EL (cell line): ENCODE measurements at places on chromosomes 2 and 18.
A peak's percentile ranks its signal among the peaks of the same experiment; 100 is the strongest.

- DNase-seq: no peak
These were observed 776.1 kb upstream of the ID2 start for GRCh38 chr2:7905756-7906155.

GRCh38 chr2:138324068-138324771 is 177.3 kb upstream of the SPOPL start:
- DNase-seq: no peak

- peak; percentile 34 for DNase-seq
These were observed 7.5 kb downstream of the PUM2 start for GRCh38 chr2:20343128-20343527.

DNA sequence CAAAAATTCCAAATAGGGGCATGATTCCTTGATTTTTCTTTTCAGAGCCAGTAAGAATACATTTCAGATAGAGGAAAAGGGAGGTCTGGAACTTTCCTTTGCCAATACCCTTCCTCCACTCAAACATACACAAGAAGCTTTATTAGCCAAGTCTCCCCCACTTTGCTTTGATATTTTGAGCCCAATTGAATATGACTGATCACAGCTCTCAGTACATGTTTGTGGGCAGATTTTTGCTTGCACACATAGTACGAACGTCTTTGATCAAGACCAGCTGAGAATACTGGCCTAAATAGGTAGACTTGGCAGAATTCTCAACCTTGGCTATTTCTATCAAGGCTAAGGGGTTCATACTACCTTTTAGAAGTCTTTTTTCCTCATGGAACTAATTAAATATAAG is 148.8 kb upstream of the PGAP1 start:
- no peak for DNase-seq

DNA sequence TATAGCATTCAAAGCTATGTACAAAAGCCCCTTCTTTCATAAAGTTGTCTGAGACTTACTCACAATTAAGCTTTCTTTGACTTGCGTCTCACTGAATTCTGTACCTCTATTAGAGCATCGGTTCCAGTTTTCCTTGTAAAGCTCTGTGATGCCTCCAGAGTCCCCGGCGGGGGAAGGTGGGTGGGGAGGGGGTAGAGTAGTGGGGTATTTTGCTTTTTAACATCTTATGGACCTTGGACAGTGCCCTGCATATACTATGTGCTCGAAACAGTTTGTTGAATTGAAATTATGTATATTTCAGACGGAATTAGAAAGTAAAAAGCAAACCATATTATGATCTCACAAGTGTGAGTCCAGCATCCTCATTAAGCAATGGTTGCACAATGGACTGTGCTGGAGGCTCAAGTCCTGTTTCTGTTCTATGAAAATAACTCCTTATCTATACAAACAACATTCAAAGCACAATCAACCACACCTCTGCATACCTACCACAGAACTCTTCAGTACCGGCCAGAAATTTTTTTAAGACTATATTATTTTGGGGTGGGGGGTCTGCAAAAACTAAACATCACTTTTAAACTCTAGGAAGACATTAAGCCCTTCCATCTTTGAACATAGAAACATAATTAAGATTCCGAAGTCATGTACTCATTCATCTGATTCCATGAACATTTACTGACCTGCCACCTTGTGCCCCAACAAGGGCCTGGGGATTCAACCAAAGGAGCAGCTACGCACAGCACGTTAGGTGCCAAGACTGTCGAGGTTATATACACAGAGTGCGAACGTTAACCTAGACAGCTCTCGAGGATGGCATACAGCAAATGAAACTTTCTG is 908 bp downstream of the STAT1 start:
- no peak for DNase-seq

GRCh38 chr2:26591619-26592505 is 49.3 kb downstream of the CIB4 start:
- DNase-seq: no peak

- peak; percentile 10 for DNase-seq
These were observed 263.3 kb upstream of the PKDCC start for GRCh38 chr2:41784496-41784895.

GRCh38 chr2:86330001-86330400 is 7.4 kb downstream of the REEP1 start:
- no peak for DNase-seq

DNA sequence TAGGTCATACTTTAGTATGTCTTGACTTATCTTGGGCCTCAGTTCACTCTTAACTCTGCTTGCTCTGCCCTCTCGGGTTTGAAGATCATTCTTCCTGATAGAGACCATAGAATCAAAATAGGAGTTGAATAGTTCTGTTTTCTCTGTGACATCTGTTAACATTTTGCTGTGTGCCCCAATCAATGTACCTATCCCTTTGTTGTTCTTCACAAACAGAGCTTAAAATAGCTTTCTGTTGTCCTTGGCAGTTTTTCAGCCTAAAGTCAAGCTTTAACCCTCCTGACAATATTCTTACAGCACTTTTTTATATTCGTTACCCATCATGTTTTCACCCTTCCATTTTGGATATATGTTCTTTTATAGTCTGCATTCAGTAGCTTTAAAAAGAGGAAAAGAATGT is 724.5 kb upstream of the FANCL start:
- DNase-seq: no peak

DNA sequence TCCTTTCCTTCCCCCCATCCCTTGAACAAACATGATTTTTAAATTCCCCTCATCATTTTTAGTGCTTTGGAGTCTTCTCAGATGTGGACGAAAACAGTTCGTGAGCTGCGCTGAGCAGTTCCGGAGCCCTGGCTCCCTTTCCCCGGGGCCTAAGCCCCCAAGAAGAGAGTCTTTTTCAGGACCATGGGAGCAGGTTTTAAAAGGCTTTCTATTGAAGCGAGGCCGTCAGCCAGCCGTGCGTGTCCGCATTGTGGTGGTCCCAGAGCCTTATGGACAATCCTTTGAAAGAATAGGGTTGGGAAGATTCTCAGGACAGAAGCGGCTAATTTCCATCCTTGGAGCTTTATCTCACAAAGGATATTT is 290.7 kb downstream of the SOX11 start:
- DNase-seq: no peak

DNA sequence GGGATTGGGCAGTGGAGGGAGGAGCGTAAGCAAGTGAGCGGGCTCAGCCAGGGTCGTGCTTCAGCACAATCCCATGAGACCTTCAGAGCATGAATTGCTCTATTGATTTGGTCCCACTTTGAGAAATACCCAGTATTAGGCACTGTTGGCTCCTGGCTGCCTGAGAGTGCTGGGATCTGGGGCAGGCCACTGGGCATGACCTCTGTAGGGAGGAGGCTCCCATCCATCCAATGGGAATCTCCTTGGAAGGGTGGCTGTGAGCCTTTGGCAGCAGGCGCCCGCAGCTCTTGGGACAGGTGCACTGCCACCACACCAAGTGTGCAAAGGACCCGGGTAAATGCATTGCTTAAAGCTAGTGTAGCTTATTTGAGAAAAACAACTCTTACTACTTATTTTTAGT is 137.5 kb downstream of the LDLRAD4 start:
- no peak for DNase-seq

- no peak for DNase-seq
These were observed 66.4 kb downstream of the USP34 start for GRCh38 chr2:61404438-61404837.

DNA sequence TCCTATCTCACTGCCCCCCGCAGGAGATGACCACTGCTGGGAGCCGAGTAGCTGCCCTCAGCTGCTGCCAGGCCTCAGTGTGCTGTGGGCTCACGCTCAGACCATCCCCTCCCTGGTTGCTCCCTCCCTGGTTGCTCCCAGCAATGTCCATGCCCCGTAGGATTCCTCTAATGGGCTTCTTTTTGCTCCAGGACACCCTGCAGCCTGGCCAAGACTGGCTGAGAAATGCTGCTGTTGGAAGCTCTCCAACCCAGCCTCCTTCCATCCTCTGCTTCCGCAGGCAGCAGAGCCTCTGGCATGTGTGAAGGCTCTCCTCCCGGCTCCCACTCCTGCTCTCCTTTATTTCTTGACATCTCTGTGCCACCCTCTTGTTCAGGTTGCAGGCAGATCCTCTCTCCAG is 48.6 kb downstream of the SOX11 start:
- DNase-seq: no peak

DNA sequence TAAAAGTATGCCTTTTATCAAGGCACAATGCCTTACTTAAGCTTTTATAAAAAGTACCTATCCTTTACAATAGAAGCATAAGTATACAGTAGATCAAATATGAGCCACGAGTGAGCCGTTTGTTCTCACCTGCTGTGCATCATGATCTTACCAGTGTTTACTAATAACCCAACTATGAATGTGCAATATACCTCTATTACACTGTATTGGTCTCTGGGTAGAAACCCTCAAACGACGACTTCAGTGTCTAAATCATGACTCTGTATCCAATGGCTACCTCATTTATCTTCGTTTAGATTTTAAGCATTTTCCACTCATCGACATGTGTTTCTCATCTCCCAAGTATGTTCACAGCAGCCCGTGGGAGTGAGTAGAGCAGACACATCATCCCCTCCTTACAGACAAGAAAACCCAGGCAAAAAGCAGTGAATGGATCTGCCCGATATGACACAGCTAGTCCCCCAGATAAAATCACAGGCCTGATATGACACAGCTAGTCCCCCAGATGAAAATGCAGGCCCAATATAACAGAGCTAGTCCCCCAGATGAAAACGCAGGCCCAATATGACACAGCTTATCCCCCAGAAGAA is 279.8 kb downstream of the TNS1 start:
- peak; percentile 63 for DNase-seq

- DNase-seq: no peak
These were observed 143.4 kb downstream of the CAPN13 start for GRCh38 chr2:30663806-30664205.

- no peak for DNase-seq
These were observed 66.2 kb downstream of the CYP26B1 start for GRCh38 chr2:72081451-72081850.

DNA sequence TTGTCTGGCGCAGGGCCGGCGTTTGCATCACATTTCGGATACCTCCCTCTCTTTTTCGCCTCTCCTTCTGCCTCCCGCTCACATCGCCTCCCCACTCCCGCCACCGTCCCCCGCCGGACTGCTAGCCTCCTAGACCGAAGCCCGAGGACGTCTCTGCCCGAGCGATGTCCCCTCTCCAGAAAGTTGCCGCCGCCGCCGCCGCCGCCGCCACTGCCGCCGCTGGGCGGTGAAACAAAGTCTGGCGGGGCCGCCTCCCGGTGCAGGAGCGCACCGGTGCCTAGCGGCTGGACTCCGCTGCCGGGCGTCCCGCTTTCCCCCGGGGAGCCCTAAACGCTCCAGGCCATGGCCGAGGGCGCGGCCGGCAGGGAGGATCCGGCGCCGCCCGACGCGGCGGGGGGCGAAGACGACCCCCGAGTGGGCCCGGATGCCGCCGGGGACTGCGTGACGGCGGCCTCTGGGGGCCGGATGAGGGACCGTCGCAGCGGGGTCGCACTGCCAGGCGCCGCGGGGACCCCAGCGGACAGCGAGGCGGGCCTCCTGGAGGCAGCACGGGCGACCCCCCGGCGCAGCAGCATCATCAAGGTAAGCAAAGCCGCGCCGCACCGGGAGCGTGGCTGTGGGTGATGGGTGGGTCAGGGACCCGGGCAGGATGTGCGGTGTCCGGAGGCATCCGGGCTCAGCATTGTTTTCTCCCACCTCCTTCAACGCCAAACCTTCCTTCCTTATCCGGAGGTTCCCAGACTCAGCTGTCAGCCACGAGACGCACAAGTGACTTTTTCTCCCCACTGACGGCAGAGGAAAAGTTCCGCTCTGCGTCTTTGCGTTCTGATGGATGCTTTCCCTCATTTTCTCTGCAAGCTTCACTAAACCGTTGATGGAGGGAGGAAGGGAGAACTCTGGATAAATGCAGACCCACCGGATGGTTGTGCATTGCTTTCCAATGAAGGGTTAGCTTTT is 643 bp downstream of the PLCL1 start:
- DNase-seq: peak; percentile 14

DNA sequence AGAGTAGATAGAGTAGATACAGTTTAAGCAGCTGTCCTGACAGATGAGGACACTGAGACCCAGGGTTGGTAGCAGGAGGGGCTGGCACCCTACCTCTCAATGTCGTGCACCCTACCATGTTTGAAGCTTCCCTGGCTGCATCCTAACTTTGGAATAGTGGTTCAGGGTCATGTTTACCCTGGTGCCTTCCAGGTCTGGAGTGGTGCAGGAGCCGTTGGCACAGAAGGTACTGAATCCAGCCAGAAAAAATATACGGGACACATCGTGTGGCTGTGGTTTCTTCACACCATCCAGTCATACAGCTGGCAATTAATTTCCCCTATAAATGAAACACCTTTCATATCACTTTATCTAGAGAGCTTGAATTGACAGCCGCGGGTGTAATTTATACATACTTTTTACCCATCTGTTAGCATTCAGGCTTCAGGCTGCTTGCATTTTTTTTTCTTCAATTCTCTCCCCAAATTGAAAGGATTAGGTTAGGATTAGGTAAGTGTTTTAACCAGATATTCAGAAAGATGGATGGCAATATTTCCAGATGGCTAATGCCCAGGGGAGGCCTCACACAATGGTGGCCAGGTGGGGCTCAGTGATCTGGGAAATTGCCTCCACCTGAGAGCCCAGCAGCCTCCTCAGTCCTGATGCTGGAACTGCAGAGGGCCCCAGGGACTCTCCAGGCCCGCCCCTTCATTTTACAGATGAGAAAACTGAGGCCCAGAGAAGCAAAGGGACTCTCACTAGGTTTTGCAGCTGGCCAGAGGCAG is 127.0 kb downstream of the CELF4 start:
- no peak for DNase-seq

DNA sequence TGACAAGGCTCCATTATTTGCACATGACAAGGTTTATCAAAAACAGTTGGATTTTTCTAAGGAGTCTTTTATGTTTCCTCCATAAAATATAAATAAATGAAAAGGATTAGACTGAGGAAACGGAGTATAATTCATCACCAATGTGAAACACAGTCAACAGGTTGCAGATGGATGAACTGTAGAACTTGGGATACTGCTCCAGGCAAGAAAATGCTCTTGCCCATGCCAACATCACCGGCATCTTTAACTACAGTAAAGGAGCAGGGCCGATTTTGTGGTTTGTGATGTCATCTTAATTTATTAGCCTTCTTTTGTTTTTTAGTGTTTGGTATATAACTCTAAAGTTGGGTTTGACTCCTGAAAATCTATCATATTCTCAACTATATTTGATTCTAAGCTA is 577.3 kb downstream of the EPHA4 start:
- DNase-seq: peak; percentile 24

GRCh38 chr18:23260926-23261590 is 125.8 kb downstream of the CABLES1 start:
- DNase-seq: no peak

DNA sequence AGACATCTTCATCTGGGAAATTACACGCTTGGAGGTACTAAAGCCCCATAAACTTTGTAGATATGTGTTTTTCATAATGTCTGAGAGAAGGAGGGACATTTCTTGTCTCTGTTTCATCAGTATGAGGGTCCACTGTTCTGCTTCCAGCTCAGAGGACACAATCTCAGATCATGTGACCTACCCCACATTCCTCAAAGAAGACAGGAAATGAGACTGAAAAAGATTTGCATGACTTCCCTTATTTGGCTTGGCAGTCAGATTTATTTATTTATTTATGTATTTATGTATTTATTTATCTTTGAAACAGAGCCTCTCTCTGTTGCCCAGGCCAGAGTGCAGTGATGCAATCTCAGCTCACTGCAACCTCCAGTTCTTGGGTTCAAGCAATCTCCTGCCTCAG is 463.7 kb upstream of the RGPD4 start:
- DNase-seq: peak; percentile 2

GRCh38 chr2:188269004-188269403 is 22.7 kb upstream of the GULP1 start:
- no peak for DNase-seq

GRCh38 chr2:224042191-224042696 is 3.2 kb upstream of the SERPINE2 start:
- no peak for DNase-seq
